ENCODE measurements at places on chromosomes 7 and 10.

GRCh38 chr10:7596356-7596755, 70.4 kb downstream of the ITIH5 start:
- DNase-seq: no peak

DNA sequence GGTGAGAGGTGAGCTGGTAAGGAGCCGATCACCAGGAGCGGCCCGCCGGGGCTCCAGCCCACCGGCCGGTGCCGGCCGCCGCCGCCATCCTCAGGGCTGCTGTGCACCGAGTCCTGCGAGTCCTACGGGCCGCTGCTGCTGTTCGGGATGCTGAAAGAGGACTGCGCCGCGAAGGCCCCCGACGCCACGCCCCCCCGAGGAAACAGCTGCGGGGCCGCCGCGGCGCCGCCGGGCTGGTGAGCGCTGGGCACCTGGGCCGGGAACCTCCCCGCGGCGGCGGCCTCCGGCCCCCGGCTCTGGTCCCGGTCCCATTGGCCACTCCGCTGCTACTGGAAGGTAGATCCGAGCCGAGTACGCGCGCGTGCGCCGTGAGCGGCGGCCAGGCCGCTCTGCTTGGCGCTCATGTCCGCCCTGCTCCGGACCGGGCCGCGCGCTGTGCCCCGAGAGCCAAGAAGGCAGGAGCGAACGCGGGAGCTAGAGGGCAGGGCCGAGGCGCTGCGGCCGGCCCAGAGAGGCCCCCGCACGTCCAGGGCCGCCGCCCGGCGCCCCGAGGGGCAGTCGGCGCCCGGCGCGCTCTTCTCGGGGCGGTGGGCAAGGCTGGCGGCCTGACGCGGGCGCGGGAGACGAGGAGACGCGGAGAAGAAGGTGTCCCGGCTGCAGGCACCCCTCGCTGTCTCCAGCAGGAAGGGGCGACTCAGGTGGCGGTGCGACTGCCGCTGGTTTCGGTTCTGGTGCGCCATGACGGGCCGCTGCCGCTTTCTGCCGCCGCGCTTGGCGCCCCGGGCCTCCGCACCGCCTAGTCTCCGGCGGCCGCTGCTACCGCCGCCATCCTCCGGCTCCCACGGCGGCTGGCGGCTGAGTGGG, 121.3 kb upstream of the WIPF3 start:
- DNase-seq: peak; percentile 51

DNA sequence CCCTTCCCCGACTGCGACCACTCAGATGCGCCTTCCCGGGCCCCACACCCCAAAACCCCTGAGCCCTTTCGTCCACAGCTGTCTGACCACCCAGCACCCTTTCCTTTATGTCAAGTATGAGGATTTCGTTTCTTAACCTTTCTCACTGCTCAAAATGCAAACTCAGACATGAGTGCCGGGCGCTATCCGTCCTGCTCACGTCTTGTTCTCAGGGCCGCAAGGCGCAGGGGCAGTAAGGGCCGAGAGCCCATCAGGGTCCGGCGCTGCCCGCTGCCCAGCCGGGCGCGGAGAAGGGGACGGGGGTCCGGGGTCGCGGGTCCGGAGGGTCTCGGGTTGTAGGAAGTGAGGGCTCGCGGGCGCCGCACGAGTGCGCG, 670 bp upstream of the RBM33 start:
- DNase-seq: no peak

- DNase-seq: no peak
Measured at GRCh38 chr7:133039614-133040013, 42.3 kb downstream of the CHCHD3 start.

- DNase-seq: no peak
Measured at GRCh38 chr7:132402096-132402495, 174.2 kb downstream of the PLXNA4 start.

GRCh38 chr10:92699193-92699517, 9.4 kb downstream of the HHEX start:
- no peak for DNase-seq

GRCh38 chr10:11011984-11012383, 5.7 kb upstream of the CELF2 start:
- no peak for DNase-seq

DNA sequence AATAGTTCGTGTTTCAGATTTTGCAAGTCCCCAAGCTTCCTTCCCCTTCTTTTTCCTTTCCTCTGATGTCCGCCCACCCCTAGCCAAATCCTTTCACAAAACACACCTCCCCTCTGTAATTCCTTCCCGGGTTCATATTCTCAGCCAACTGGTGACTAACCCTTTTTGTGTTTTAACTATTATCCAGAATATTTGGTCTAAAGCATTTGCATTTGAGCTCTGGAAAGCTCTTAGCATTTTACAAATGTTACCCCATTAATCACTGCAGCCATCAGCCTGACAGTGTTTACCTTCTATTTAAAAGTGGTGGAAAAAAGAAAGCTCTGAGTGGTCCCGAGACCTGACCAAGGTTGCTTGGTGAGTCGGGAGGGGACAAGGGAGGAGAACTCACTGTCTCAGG, 139.0 kb downstream of the CREB5 start:
- DNase-seq: no peak

- peak; percentile 32 for DNase-seq
Measured at GRCh38 chr7:142855756-142856564, 1.1 kb downstream of the EPHB6 start.

- no peak for DNase-seq
Measured at GRCh38 chr7:78326876-78327275, 528.3 kb downstream of the PHTF2 start.

GRCh38 chr7:103988468-103989199, 824 bp downstream of the RELN start:
- DNase-seq: peak; percentile 3

DNA sequence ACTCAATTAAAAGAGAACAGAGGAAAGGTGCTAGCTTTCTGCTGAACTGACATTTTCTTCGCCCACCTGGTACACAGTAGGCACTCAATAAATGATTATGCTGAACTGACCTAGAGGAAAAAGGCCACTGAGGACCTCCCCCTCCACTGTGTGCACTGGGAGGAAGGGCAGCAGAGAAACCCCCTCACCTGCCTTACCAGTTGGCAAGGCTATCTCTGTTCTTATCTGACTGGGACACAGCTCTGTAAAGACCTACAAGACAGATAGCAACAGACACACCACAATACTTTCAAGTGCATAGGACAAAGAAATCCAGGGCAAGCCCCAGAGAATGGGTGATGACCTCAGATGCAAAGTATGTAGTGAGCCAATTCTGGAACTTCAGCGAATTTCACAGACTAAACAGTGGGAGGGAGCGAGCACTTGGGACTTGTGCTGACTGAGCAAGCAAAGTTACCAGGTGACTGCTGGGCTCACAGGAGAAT, 30.4 kb downstream of the PDLIM1 start:
- no peak for DNase-seq

Measured in caudate nucleus (tissue), 63 donors.